ENCODE measurements at places on chromosomes 16 and 17.

- DNase-seq: no peak
Measured at GRCh38 chr17:45951403-45951802, 47.6 kb upstream of the STH start.

GRCh38 chr17:49067163-49067562 is 65.4 kb upstream of the B4GALNT2 start:
- DNase-seq: no peak

DNA sequence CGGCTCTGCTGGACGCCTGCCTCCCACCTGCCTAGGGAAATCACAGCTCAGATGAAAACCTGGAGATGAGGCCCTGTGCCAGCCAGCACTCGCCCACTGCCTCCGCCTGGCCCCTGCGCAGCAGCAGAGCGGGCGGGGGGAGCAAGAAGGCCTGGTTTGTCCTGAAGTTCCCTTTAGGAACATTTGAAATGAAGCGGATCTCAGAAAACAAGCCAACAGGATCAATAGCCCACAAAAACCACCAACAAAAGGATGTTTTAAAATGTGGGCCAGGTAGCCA is 48.0 kb downstream of the RBFOX3 start:
- no peak for DNase-seq

DNA sequence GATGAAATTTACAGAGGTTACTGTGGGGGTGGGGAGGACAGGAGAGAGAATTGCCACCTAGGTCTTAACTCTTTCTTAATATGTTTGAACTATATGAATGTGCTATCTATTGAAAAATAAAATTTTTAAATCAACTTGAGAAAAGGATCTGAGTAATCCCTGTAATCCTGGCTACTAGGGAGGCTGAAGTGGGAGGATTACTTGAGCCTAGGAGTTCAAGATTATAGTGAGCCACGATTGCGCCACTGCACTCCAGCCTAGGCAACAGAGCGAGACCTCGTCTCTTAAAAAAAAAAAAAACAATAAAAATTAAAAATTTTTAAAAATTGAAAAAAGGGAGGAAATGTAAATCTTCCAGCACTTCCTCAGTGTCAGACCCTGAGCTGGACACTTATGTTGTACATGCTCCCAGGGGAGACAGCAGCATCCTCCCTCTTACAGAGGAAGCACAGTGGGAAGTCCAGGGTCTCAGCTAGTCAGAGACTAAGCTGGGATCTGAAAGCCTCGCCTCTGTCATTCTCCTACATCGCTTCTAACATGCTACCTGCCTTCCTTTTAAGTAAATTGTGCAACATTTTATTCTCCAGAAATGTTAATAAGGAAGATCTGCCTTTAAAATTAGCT is 21.9 kb downstream of the PMM2 start:
- DNase-seq: no peak

- peak; percentile 43 for DNase-seq
Measured at GRCh38 chr17:412211-413015, 59.8 kb upstream of the RPH3AL start.

GRCh38 chr17:27565874-27566670 is 64.9 kb upstream of the LGALS9 start:
- DNase-seq: no peak

DNA sequence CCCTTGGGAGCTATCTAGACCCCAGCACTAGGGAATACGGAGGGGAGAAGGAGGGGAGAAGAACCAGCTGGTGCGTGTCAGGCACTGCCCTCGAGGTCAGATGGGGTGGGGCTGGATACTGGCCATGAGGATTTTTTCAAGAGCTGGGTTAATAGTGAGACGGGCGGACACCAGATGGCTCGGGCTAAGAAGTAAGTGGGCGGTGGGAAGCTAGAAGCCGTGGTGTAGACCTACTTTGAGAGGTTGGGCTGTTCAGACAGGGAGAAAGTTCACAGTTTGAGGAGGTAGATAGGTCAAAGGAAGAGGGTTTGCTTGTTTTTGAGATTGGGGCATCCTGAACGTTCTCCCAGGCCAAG is 303.8 kb downstream of the SEC14L1 start:
- no peak for DNase-seq

GRCh38 chr17:4187076-4187475 is 44.1 kb downstream of the CYB5D2 start:
- no peak for DNase-seq

GRCh38 chr16:51753467-51754127 is 602.5 kb upstream of the SALL1 start:
- no peak for DNase-seq

GRCh38 chr17:61399131-61400065 is at the start of gene TBX2:
TBX2 (plus strand) TSS chr17:61399843; CDS start chr17:61400177, 334 bp downstream.
- no peak for DNase-seq

DNA sequence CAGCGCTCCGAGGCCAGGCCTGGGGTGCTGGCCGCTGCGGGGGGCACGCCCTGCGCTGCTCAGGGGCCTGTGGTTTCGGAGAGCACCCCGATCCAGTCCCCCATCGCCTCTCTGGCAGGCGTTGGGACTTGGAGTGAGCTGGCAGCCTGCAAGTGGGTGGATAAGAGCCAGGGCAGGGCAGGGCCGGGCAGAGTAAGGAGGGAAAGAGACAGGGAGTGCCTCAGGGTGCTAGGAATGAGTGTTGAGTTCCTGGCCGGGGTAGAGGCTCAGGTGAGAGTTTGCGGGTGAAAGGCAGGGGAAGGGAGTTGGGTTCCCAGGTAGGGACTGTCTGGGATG is 1.3 kb downstream of the CDH13 start:
- DNase-seq: no peak

DNA sequence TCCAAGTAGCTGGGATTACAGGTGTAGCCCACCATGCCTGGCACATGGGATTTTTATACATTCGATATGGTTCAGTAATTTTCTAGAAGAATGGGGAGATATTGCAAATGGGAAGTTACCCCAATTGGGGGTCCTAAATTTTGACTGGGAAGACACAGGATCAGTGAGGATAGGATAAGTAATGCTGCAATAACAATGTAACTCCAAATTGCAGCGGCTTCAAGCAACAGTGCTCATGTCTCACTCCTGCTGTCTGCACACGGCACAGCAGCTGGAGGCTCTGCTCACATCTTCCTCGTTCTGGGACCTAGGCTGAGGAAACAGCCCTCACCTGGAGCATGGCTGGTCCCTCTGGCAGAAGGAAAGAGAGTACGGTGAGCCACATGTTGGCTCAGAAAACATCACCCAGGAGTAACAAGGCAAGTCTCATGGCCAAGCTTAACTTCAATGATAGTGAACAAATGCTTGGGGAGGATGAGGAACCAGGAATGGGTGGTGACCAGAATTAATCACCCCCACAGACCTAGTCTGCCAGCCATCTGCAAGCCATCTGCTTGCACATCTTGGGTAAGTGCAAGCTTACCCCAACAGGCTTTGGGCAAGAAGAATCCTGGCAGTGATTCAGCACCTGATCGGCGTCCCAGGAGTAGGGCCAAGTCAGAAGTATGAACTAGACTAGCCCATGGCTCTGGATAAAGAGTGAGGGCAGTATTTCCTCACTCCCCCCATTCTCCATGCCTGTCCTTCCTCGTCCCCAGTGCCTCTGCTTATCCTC is 229.2 kb downstream of the COPRS start:
- no peak for DNase-seq

GRCh38 chr17:2542456-2542855 is 30.8 kb upstream of the METTL16 start:
- peak; percentile 34 for DNase-seq

DNA sequence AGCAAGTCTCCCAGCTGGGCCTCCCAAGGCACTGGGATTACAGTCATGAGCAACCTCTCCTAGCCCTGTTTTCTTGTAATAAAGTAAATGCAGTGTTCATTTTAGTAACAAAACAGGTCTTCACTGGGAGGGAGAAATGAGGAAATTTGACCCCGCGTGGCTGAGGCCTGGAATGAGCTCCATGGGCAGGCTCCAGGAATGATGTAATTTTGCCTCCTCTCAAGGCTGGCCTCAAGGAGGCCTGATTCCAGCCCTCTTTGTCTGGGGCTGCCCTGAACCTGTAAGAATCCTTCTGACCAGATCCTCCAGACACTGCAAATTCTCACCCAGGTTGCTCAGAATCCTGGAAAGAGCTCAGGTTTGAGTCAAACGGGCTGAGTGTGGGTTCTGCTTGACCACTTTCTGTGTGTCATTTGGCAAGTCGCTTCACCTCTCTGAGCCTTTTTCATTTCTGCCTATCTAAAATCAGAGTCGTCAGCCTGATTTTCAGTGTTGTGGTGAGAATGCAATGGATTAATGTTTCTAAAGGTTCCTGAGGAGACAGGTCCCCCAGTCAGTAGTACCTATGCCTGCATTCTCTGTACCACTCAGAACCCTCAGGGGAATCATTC is 57.1 kb downstream of the RAB11FIP4 start:
- DNase-seq: no peak

DNA sequence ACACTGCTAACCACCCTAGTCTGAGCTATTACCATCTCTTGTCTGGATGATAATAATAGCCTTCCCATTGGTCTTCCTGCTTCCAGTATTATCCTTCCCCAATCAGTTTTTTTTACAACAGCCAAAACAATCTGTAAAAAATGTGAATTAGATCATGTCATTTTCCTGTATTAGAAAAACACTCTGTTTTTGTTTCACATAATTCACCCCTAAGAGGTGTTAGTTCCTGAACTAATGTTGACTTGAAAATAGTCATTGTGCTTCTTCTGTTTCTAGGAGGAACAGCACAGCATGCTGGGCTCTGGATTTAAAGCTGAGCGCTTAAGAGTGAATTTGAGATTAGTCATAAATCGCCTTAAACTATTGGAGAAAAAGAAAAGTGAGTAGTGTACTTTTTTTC is 20.0 kb downstream of the IST1 start:
- no peak for DNase-seq

DNA sequence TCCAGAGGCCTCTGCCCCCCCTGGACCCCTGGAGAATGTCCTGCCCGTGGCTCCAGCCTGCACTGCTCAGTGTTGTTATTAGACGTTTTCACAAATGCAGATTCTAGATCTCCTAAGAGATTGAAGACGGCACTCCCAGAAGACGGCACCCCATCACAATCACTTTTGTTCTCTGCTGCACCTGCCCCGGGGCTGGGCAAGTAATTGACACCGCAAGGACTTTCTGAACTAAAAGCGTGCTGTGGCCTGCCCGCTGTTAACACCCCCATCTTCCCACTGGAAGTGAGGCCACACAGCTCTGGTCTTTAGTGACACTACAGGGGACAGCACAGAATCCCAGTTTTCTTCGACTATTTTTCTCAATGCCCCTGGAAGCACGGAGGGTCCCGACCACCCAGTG is 256.9 kb downstream of the ENGASE start:
- DNase-seq: no peak

GRCh38 chr17:50938821-50939541 is 72.8 kb upstream of the TOB1 start:
- DNase-seq: no peak

GRCh38 chr17:44262654-44263225 is 5.2 kb downstream of the SLC4A1 start:
- no peak for DNase-seq

DNA sequence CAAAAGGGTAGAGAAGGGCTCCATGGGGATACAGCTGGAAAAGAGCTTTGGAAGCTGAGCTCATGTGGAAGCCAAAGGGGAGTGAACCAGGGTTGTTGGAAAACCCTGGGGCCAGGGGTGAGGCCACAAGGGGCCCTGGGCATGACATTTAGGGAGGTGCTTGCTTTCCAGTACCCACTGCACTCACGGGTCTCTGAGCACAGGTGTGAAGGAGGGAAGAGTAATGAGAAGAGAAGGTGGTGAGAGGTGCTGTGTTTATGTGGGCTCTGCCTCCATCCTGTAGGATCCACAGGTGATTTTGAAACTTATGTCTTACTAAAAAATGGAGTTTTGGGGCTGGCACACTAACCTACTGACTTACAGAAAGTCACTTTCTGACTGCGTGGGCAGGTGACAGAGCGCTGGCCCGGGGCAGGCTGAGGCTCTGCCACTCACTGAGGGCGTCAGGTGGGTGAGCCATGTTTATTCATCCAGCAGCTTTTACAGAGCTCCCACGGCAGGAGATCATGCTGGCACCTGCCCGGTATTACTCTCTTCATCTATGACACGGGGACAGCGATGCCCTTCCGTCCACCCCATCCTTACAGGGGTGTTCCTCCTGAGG is 18.9 kb downstream of the KSR1 start:
- no peak for DNase-seq

GRCh38 chr17:49749730-49750129 is 14.2 kb downstream of the FAM117A start:
- no peak for DNase-seq

- DNase-seq: no peak
Measured at GRCh38 chr17:45073414-45074070, 12.4 kb downstream of the NMT1 start.

DNA sequence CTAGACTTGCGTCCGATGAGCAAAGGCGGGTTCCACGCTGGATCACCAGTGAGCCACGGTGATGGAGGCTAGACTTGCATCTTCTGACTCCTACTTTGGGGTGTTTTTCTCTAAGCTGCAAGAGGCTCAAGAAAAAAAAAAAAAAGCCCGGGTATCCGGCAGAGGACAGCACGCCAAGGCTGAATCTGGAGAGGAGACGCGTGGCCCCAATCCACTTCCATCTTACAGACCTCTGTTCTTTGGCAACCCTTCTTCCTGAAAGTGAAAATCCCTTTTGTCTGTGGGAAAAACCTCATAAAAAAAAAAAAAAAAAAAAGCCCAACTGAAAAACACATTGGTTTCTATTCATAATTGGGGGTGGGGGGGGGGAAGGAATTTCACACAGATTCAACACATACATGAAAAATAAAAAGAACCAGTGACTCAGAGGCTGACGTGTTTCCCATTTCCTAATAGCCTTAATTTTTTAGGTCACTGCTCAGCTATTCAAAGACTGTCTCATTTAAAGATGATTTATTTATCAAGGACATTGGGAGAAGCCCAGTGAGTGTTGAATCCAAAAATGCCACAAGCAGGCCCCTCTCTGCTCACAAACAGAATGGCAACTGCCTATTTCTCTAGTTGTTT is 258.3 kb downstream of the FOXL1 start:
- DNase-seq: no peak

DNA sequence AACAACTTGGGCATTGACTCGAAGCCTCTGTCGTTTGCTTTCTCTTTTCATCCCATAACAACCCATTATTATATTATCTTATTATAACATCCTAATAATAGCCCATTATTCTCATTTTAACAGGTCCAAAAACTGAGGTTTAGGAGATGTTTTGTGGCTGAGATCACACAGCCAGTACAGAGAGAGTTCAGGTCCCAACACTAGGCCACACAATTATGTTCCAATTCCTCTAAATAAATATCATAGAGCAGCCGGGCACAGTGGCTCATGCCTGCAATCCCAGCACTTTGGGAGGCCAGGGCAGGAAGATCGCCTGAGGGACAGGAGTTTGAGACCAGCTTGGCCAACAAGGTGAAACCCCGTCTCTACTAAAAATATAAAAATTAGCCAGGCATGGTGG is 40.3 kb upstream of the KIFC3 start:
- no peak for DNase-seq

GRCh38 chr17:19673623-19674022 is 25.1 kb downstream of the ALDH3A2 start:
- no peak for DNase-seq

GRCh38 chr16:31428279-31428597 is at the start of gene COX6A2:
COX6A2 (minus strand) TSS chr16:31428360; CDS start chr16:31428325, 35 bp downstream.
- DNase-seq: no peak

- DNase-seq: no peak
Measured at GRCh38 chr17:5509482-5509881, 23.1 kb downstream of the MIS12 start.

All from nucleus accumbens (tissue), 56 donors.